Stimulated activated CD8-positive, alpha-beta memory T cell treated with anti-CD3 and anti-CD28 coated beads, Interleukin-15, amount 100 ng/mL, for 1 hour (primary cell): ENCODE measurements at places on chromosomes 1 and 21.

DNA sequence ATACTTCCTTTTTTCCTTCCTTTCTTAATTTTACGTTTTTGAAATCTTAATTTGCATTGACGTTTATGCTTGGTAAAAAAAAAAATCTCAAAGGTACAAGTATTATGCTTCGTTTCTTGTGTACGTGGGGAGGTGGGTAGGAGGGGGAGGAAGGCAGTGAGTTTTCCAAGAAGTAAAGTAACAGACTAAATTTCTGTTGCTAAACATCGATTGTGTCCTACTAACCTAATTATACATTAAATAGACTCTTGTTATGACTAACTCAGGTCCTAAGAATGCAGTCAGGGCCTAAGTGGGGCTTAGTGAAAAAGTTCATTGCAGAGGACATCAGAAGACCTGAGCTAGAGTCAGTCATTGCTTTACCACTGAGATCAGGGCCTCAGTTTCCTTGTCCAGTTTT is 17.5 kb downstream of the NEK7 start:
- no peak for DNase-seq

- no peak for DNase-seq
Measured at GRCh38 chr1:181124291-181124751, 35.8 kb downstream of the IER5 start.

DNA sequence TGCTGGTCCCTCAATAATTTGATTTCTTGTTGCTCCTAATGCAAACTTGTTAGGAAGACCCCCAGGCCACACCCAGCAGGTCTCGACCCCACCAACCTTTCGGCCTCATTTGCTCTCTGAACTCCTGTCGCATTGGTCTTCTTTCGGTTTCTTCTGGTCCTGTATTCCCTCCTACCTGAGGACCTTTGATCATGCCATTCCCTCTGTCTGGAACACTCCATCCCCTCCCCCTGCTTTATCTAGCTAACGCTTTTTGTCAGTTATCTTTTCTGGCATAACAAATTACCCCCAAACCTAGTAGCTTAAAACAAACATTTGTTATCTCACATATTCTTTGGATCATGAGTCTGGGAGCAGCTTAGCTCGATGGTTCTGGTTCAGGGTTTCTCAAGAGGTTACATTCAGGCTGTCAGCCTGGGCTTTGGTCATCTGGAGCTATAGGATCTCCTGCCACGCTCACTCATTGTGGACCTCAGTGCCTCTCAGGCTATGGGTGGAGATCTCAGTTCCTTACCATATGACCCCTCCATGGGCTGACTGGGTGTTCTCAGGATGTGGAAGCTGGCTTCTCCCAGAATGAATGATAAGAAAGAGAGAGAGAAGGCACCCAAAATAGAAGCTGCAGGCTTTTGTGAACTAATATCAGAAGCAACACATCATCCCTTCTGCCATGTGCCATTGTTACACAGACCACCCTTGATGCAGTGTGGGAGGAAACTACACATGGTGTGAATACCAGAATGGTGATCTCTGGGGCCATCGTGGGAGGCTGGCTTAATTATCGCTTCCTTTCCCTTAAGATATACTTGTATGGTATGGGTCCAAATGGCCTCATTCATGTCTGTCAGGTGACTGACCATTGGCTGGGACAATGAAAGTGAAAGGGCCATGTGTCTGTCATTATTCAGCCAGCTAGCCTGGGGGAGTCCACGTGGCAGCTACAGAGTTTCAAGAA is 29.1 kb upstream of the BCAR3 start:
- DNase-seq: no peak

- DNase-seq: no peak
Measured at GRCh38 chr21:37582590-37582989, 216.0 kb downstream of the DYRK1A start.

- no peak for DNase-seq
Measured at GRCh38 chr21:14560555-14560954, 14.4 kb upstream of the SAMSN1 start.

DNA sequence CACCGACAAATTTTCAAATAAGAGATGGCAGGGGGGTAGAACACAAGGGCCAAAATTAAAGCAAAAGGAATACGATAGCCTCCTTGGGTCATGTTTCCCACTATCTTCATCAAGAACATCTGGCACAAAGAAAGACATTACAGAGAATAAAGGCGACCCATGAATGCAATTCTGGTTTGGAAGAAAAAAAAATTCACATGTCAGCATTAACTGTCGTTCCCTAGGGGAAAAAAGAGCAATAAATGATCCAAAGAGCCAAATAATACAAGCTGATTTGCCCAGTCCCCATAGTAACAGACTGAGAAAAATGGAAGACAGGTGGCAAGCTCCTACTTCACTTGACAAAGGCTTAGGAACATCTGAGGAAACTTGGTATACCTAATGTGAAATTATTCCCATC is 4.5 kb downstream of the STIL start:
- no peak for DNase-seq

DNA sequence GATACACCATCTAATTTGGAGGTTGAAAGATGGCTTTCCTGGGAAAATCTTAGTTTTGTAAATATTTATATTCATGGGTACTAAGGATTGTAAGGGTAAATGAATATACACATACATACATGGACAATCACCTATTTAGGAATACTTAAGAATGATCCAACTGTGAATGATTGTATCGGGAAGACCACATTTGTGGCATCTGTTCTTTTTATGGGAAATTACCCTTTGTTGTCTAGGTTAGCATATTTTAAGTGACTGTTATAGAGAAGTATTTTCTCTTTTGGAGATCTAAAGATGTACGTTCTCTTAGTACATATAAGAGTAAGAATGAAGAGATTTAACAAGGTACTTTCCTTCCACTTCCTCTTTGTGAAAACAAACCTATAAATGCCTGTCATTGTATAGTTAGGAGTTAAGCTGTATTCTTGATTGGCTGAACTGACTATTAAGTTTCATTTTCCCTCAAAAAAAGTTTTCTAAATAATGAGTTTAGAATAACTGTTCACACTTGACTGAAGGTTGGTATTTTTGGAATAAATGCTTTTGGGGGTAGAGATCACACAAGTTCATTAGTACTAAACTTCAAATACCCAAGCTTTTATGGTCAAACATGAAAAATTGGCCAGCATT is 26.7 kb downstream of the SNX7 start:
- DNase-seq: no peak

- no peak for DNase-seq
Measured at GRCh38 chr1:214823311-214824117, 220.5 kb downstream of the CENPF start.

- no peak for DNase-seq
Measured at GRCh38 chr1:173863224-173864161, 4.3 kb downstream of the GAS5 start.

- no peak for DNase-seq
Measured at GRCh38 chr21:33924766-33925100, 9.1 kb upstream of the ATP5PO start.

DNA sequence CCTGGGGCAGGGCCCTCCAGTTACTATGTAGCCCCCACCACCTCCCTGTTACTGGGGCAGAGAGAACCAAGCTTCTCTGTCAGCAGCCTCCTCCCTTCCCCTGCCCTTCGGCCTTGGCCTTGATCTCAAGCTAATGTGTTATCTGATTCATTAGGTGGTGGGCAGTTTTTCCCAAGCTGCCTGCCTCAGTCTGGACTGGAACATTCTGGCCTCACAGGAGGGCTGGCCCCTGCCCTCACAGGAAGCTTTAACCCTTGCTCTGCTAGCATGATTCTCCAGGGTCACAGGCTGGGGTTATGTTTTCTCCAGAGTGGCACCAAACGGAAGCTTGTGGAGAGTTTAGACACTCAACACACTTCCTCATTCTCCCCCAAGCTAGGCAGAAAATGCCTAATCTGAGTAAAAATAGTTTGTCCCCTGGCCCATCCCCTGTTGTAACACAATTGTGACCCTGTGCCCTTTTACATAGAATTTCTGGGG is 37.2 kb upstream of the SLC6A9 start:
- no peak for DNase-seq

DNA sequence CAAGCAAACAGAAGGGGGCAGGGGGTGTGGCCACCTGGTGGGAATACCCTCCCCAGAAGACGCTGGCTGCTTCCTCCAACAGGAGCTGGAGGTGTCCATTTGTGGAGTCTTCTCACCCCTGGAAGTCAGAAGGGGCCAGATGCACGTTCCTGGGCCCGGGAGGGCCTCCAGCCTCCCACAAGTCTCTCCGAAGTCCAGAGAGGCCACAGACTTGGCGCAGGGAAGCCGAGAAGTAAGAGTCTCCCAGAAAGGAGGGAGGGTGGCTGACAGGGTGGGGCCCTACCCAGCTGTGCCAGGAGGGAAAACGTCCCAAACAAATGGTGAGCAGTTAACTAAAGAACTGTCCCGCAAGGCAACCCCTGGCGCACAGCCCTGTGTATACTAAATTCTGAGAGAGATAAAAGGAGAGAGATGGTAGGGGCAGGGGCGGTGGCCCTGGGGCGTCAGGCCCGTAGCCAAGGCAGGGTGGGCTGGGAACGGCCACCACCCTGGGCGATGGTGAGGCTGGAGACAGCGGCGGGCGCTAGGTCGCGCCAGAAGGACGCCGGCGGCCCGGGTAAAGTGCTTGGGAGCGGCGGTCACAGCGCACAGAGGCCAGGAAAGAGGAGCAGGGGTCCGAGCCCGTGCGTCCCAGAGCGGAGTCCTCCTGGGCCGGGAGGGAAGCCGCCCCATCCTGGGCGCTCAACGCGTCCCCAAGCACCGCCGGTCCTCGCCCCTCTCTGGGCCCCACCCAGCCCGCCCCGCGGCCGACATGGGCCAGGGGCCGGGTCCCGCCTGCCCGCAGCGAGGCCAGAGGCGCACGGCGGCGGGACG is 1.2 kb downstream of the CHD5 start:
- no peak for DNase-seq

DNA sequence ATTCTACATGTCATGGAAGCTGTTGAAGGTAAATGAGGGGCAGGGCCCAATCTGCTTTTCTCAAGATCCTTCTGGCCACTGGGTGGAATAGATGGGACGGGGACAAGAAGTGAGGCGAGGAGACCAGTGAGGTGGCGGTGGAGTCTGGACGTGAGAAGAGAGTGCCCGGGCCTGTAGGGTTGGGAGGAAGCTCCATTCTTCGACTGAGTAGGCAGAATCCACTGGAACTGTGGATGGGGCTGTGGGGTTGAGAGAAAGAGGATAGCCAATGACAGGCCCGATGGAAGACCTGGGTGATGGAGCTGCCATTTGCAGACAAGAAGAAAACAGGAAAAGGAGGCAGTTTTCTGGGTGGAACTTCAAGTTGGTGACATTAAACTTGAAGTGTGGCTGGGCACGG is 10.3 kb downstream of the SLC1A7 start:
- no peak for DNase-seq

GRCh38 chr1:167105271-167106118 is 11.6 kb downstream of the STYXL2 start:
- no peak for DNase-seq

GRCh38 chr1:34761176-34761761 is 1.7 kb downstream of the GJB4 start:
- DNase-seq: no peak

- DNase-seq: no peak
Measured at GRCh38 chr1:40204856-40205255, 42.9 kb upstream of the TMCO2 start.

GRCh38 chr1:50976890-50977574 is 7.0 kb downstream of the CDKN2C start:
- no peak for DNase-seq

- no peak for DNase-seq
Measured at GRCh38 chr1:24540906-24541710, 14.8 kb upstream of the NCMAP start.

DNA sequence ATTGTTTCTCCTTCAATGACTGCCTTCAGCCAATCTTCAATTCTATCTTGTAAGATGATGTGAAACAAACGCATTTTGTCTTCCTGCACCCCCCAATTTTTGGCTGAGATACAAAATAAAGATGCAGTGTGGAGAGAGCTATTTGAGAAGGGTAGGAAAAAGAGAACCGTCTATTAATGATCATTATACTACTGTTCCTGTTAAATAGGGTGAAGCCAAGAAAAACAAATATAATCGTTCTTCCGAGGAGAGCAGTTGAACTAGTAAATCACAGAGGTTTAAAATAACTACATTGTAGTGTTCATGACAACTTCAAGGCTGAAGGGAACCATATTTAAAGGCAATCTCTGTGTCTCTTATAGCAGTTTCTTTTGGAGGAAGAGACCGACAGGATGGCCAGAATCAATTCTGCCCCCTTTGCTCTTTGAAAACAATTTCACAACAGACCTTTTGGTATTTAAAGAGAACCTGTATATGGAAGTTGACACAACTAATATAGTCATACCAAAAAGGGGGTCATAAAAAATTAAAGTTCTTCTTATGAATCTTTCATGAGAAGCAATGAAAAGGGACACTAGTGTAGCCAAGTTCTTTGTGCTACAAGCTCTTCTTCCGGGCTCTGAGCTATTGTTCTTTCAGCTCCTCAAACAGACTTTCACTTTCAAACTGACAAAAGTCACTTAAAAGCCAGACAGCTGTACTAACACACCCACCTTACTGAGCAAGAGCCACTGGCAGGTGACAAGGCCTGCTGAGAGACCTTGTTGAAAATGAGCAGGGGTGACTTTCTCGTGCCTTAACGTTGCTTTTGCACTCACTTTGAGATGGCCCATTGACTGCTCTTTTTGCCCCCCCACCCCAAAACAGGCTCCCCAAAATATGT is 30.9 kb downstream of the PROX1 start:
- DNase-seq: no peak

DNA sequence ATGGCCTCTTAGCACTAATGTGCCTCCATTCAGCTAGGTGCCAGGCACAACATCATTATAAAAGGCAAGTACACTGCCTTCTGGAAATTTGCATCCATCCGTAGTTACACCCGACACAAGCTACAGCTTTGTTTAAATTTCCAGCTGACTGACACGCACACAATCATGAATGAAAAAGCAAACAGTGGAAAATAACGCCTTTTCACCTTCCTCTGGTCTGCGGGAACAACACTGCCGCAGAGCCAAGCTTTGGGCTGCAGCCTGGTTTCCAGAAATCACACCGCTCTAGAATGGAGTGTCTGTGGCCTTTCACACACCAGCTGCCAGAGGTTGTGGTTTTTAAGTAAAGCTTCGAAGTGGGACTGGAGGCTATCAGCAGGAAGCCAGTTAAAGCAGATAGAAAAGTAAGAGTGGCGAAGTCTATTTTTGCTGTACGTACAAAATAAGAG is 142.8 kb upstream of the COA6 start:
- no peak for DNase-seq

GRCh38 chr1:87735750-87736149 is 407.1 kb downstream of the LMO4 start:
- DNase-seq: no peak

- no peak for DNase-seq
Measured at GRCh38 chr1:241311056-241311746, 45.8 kb downstream of the RGS7 start.

GRCh38 chr1:162712317-162713029 is 78.0 kb upstream of the HSD17B7 start:
- DNase-seq: no peak

- DNase-seq: no peak
Measured at GRCh38 chr1:109793486-109794318, 30.0 kb upstream of the EPS8L3 start.

- DNase-seq: no peak
Measured at GRCh38 chr1:77888081-77888780, at the start of gene NEXN. TSS of gene NEXN (plus strand) at chr1:77888624. CDS start at chr1:77916107, 27,483 bp downstream.

- no peak for DNase-seq
Measured at GRCh38 chr1:237146241-237146640, 104.3 kb downstream of the RYR2 start.

- no peak for DNase-seq
Measured at GRCh38 chr1:31593136-31593665, 16.9 kb downstream of the TINAGL1 start.

GRCh38 chr21:38082936-38083485 is 166.8 kb upstream of the KCNJ6 start:
- no peak for DNase-seq

- DNase-seq: no peak
Measured at GRCh38 chr1:154873321-154873950, 3.4 kb upstream of the KCNN3 start.

GRCh38 chr1:7962014-7962335 is 464 bp downstream of the PARK7 start:
- DNase-seq: no peak
